ENCODE measurements at places on chromosomes 6 and 20. TPM values are rescaled to one million over a fixed set of nuclear protein-coding genes. Genes with fewer than 3 reads are reported as not detected.

- no peak for DNase-seq
- H3K27ac ChIP-seq: no peak overlapping the region
- H3K4me1 ChIP-seq: peaks cover 9% of the 10 kb centered on the region
- H3K27me3 ChIP-seq: no peaks in the 10 kb centered on the region
Observed at GRCh38 chr20:16296931-16297330, 276.3 kb downstream of the KIF16B start.

GRCh38 chr6:163444077-163444476 is 29.6 kb downstream of the QKI start:
- H3K4me1 ChIP-seq: peaks cover 28% of the 10 kb centered on the region
- peak; percentile 17 for DNase-seq
- H3K27me3 ChIP-seq: no peaks in the 10 kb centered on the region
- H3K27ac ChIP-seq: no peak overlapping the region
- no peak overlapping the region for H3K4me3 ChIP-seq

- no peak for DNase-seq
- no peak overlapping the region for H3K27ac ChIP-seq
- H3K27me3 ChIP-seq: no peaks in the 10 kb centered on the region
Observed at GRCh38 chr6:42740725-42741124, 5.2 kb downstream of the TBCC start.

DNA sequence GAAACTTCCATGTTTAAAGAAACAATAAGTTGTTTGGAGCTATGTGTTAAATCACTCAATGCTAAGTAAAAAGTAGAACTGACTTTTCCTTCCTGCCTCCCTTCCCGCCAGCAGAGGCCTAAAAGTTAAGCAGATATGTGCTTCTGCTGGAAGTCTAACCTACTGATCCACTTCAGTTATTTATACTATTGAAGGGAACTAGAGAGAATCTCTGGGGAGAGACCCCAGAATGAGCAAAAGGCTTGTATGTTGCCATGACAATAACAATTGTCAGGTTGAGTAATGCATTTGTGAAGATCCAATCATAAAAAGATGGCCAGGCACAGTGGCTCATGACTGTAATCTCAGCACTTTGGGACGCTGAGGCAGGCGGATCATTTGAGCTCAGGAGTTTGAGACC is 24.7 kb downstream of the MGME1 start:
- H3K4me1 ChIP-seq: peaks cover 6% of the 10 kb centered on the region
- no peak overlapping the region for H3K27ac ChIP-seq

Gene GJA1
- total RNA-seq: 498 TPM

Gene TCP11
- 0.25 TPM for total RNA-seq
